NCI-H460 (cell line): ENCODE measurements at places on chromosomes 7 and 10. TPM values are rescaled to one million over a fixed set of nuclear protein-coding genes. Genes with fewer than 3 reads are reported as not detected.

The CPEB3 gene
- total RNA-seq, result 3.4 and 3.5 TPM in 2 replicates

The CCL24 gene
- total RNA-seq, result not detected in 2 replicates

The AZGP1 gene
- total RNA-seq, result not detected in 2 replicates

The OR2A5 gene
- total RNA-seq, result not detected in 2 replicates

The GDF2 gene
- total RNA-seq, result not detected in 2 replicates

The VIM gene
- 1,621 and 1,743 TPM in 2 replicates for total RNA-seq

The GHITM gene
- 692 and 730 TPM in 2 replicates for total RNA-seq

The ATOH7 gene
- total RNA-seq, result 0.20 TPM in 1 of 2 replicates, not detected in the other

The PTER gene
- 32.0 and 36.0 TPM in 2 replicates for total RNA-seq

The SOSTDC1 gene
- 0.10 TPM in 1 of 2 replicates, not detected in the other for total RNA-seq

The OIT3 gene
- not detected in 2 replicates for total RNA-seq

The HABP2 gene
- not detected in 2 replicates for total RNA-seq

The PIK3CG gene
- total RNA-seq, result not detected in 2 replicates

The EVX1 gene
- 0.12 TPM in 1 of 2 replicates, not detected in the other for total RNA-seq

The CYP3A5 gene
- 0.17 and 0.74 TPM in 2 replicates for total RNA-seq

The GPR26 gene
- total RNA-seq, result not detected in 2 replicates

The GPRIN2 gene
- not detected in 2 replicates for total RNA-seq

The WDFY4 gene
- not detected in 2 replicates for total RNA-seq

The LARP4B gene
- total RNA-seq, result 28.1 and 31.1 TPM in 2 replicates

The CLRN3 gene
- not detected in 2 replicates for total RNA-seq

The GARIN1A gene
- 0.03 and 0.17 TPM in 2 replicates for total RNA-seq

The TNRC18 gene
- 69.8 and 80.4 TPM in 2 replicates for total RNA-seq

The CYP2C18 gene
- not detected in 2 replicates for total RNA-seq

The GIMAP8 gene
- not detected in 2 replicates for total RNA-seq

The TMEM270 gene
- 0.55 TPM in 1 of 2 replicates, not detected in the other for total RNA-seq

The MAD1L1 gene
- total RNA-seq, result 25.9 and 29.1 TPM in 2 replicates

The AKR1C8 gene
- 0.10 TPM in 1 of 2 replicates, not detected in the other for total RNA-seq

The TEX47 gene
- total RNA-seq, result not detected in 2 replicates

The CAMK1D gene
- total RNA-seq, result 0.26 and 0.42 TPM in 2 replicates

The BTBD16 gene
- 0.43 and 0.45 TPM in 2 replicates for total RNA-seq

The HOXA6 gene
- 6.7 and 8.3 TPM in 2 replicates for total RNA-seq

The OR2A42 gene
- total RNA-seq, result not detected in 2 replicates

The POLR1F gene
- 44.1 and 51.9 TPM in 2 replicates for total RNA-seq

The SP8 gene
- total RNA-seq, result 0.06 TPM in 1 of 2 replicates, not detected in the other

The CRYGN gene
- 0.07 and 0.40 TPM in 2 replicates for total RNA-seq

The APBB1IP gene
- total RNA-seq, result not detected in 2 replicates

The CALML5 gene
- total RNA-seq, result not detected in 2 replicates

The SPDYE6 gene
- not detected in 2 replicates for total RNA-seq

The H2AZ2 gene
- total RNA-seq, result 194 and 220 TPM in 2 replicates

The PRRT4 gene
- total RNA-seq, result 0.27 and 0.38 TPM in 2 replicates

The FEZF1 gene
- 0.17 TPM in 1 of 2 replicates, not detected in the other for total RNA-seq

The CFAP43 gene
- 0.22 TPM in 1 of 2 replicates, not detected in the other for total RNA-seq

The SERPINE1 gene
- 11.9 and 12.3 TPM in 2 replicates for total RNA-seq

The IFIT1B gene
- total RNA-seq, result not detected in 2 replicates
